Heart left ventricle (tissue), 16 donors: ENCODE measurements at places on chromosomes 4 and X. TPM values are rescaled to one million over a fixed set of nuclear protein-coding genes. Genes with fewer than 3 reads are reported as not detected.

GRCh38 chr4:101282076-101282844 lies 65.1 kb downstream of the PPP3CA start:
- H3K4me3 ChIP-seq: no peak overlapping the region
- peaks cover 18% of the 10 kb centered on the region for H3K4me1 ChIP-seq
- no peaks in the 10 kb centered on the region for H3K36me3 ChIP-seq
- no peaks in the 10 kb centered on the region for H3K27me3 ChIP-seq

DNA sequence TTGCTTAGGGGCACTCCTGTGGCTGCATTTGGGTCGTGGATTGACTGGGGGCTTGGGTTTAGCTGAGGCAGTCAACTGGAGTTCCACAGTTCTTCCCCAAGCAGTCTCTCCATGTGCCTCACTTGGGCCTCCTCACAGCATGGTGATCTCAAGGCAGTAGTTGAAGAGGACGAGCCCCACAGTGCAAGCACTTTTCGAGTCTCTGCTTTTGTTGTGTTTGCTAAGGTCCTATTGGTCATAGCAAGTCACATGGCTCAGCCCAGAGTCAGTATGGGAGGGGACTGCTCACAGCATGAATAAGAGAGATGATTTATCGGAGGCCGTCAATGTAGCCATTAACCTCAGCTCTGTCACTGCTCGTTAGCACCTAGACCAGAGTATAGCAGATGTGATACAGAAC lies 29.7 kb downstream of the BMX start:
- no peaks in the 10 kb centered on the region for H3K4me1 ChIP-seq

- H3K36me3 ChIP-seq: no peaks in the 10 kb centered on the region
- no peaks in the 10 kb centered on the region for H3K27me3 ChIP-seq
- no peak overlapping the region for H3K27ac ChIP-seq
- H3K4me1 ChIP-seq: no peaks in the 10 kb centered on the region
- no peak for DNase-seq
These were observed 109.1 kb downstream of the GPAT3 start for GRCh38 chr4:83644677-83645659.

DNA sequence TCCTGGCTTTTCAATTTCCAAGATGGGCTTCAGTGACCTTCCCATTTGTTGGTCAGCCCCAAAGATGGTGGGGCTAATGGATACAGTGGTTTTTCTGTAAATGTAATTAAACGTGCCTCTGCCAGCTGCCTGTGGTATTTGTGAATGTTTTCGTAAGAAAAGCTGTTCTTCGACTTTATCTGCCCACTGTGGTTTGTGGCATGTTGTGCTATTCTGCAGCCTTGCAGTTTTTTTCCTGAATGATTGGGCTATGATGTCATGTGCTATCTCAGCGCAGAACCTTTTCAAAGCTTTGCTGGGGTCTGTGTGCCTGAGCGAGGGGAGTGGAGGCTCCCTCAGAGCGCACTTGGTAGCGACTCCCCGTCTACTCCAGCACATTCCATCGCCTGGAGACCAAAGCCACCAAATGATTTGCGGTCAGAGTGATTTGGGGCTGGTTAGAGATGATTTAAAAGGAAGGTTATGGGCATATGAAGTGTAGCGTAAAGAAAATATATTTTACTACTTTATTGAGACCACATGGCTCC lies 137.5 kb downstream of the PALLD start:
- peak overlapping the region; percentile 61 for H3K4me3 ChIP-seq
- peaks cover 56% of the 10 kb centered on the region for H3K4me1 ChIP-seq
- no peak for DNase-seq

DNA sequence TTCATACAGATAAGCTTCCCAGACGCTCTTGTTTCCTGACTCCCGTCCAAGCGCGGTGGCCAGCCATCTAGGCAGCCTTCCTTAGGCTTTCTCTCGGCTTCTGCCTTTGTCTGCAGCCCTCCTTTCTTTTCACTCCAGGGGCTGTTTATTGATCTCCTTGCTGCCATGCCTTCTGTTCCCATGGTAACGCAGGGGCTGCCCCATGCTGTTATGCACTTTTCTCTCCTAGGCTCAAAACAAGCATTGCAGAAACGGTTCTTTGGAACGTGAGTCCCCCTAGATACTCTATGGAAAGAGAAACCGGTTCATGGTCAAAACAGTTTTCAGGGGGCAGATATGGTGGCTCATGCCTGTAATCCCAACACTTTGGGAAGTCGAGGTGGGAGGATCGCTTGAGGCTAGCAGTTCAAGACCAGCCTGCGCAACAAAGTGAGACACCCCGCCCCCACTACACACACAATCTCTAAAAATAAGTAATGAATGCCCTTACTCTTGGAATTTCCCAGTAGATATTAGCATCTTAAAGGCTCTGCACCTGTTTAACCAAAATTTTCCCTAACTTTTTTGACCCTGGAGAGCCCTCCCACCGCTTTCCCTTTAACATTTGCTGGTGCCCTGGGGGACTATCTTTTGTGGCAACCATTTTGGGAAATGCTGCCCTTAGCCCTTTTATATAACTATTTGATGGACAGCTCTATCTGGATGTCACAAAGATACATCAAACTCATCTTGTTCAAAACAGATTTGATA lies 53.9 kb upstream of the ZNF157 start:
- DNase-seq: no peak
- no peaks in the 10 kb centered on the region for H3K4me1 ChIP-seq
- H3K4me3 ChIP-seq: no peak overlapping the region
- peaks cover 9% of the 10 kb centered on the region for H3K27me3 ChIP-seq

- H3K27me3 ChIP-seq: no peaks in the 10 kb centered on the region
- no peak for DNase-seq
- H3K36me3 ChIP-seq: no peaks in the 10 kb centered on the region
- H3K4me3 ChIP-seq: no peak overlapping the region
- H3K27ac ChIP-seq: no peak overlapping the region
- no peaks in the 10 kb centered on the region for H3K4me1 ChIP-seq
These were observed 28.8 kb upstream of the PCSK1N start for GRCh38 chrX:48864210-48864609.

EXOC1L gene
- total RNA-seq: not detected

GRCh38 chr4:123555233-123555806 lies 158.7 kb downstream of the SPRY1 start:
- peak overlapping the region; percentile 5 for H3K4me3 ChIP-seq
- H3K36me3 ChIP-seq: no peaks in the 10 kb centered on the region
- DNase-seq: peak; percentile 87

FGF13 gene
- 0.83 TPM for total RNA-seq

DNA sequence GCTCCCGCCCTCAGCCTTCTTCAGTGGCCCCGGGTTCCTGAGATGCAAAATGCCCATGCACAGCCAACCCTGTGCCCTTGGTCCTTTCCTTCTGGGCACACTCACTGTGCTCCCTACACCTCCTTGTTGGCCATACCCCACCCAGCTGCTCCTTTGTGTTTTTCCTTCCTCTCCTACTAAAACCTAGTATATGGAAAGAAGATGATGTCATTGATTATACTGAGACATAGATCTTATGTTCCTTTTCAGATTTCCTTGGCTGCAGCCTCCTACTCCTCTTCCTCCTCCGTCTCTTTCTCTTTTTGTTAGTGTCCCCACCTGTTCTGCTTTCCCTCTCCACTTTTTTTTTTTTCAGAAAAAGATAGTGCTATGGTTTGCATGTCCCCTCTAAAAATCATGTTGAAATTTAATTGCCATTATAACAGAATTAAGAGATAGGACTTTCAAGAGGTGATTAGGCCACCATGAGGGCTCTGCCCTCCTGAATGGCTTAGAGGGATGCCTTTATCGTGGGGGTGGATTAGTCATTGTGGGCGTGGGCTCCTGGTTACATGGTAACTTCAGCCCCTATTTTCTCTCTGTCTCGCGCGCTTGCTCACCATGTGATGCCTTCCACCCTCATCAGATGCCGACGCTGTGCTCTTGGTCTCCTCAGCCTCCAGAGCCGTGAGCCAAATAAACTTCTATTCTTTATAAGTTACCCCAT lies 254.9 kb upstream of the GATB start:
- no peak overlapping the region for H3K27ac ChIP-seq
- no peaks in the 10 kb centered on the region for H3K4me1 ChIP-seq
- H3K27me3 ChIP-seq: no peaks in the 10 kb centered on the region
- no peak for DNase-seq
- H3K36me3 ChIP-seq: no peaks in the 10 kb centered on the region

RPS3A gene
- total RNA-seq: 1,370 TPM

DNA sequence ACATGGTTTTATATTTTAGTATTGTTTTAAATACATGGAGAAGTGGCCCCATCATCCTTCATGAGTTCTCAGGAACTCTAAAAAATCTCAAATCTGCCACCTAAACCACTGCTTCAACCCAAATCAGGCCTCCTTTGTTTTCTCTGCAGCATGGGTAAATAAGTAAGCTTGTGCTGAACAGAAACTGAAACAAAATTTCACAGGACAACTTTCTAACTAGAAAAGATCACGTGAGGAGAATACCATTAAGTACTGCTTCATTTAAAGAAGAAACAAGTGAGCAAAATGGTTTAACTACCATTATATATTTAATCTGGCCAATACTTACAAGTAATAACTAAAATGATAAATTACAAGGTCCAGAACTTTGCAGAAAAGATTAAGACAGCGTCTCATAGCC lies 2.5 kb downstream of the ARAP2 start:
- H3K4me1 ChIP-seq: no peaks in the 10 kb centered on the region
- H3K36me3 ChIP-seq: no peaks in the 10 kb centered on the region
- no peaks in the 10 kb centered on the region for H3K27me3 ChIP-seq
- no peak for DNase-seq

GRCh38 chr4:5753766-5754528 lies 42.9 kb downstream of the EVC start:
- no peak for DNase-seq
- peaks cover 59% of the 10 kb centered on the region for H3K36me3 ChIP-seq
- no peaks in the 10 kb centered on the region for H3K27me3 ChIP-seq
- H3K4me1 ChIP-seq: no peaks in the 10 kb centered on the region
- H3K27ac ChIP-seq: no peak overlapping the region
- H3K4me3 ChIP-seq: no peak overlapping the region

GNRHR gene
- total RNA-seq: not detected

- H3K36me3 ChIP-seq: no peaks in the 10 kb centered on the region
- no peak for DNase-seq
These were observed 48.8 kb upstream of the GRXCR1 start for GRCh38 chr4:42843694-42844093.

DNA sequence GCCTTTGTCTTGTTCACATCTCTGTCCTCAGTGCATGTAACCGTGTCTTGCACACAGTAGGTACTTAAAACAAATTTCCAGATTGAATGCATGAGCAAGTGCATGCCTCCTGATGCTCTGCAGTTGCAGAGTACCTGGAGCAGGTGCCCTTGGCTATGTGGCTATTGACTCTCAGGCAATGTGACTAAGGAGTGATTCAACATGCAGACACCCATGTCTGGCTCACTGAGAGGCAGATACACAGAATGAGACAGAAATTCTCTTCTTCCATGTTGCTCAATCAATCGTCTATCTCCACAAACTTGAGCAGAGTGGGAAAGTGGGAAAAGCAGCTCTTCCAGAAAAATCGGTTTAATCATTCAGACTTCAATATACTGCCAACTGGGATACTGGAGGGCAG lies 111.0 kb downstream of the CHRDL1 start:
- no peaks in the 10 kb centered on the region for H3K36me3 ChIP-seq
- H3K4me3 ChIP-seq: no peak overlapping the region
- no peaks in the 10 kb centered on the region for H3K4me1 ChIP-seq
- H3K27me3 ChIP-seq: no peaks in the 10 kb centered on the region

CETN2 gene
- 21.7 TPM for total RNA-seq

EREG gene
- total RNA-seq: 8.6 TPM

DNA sequence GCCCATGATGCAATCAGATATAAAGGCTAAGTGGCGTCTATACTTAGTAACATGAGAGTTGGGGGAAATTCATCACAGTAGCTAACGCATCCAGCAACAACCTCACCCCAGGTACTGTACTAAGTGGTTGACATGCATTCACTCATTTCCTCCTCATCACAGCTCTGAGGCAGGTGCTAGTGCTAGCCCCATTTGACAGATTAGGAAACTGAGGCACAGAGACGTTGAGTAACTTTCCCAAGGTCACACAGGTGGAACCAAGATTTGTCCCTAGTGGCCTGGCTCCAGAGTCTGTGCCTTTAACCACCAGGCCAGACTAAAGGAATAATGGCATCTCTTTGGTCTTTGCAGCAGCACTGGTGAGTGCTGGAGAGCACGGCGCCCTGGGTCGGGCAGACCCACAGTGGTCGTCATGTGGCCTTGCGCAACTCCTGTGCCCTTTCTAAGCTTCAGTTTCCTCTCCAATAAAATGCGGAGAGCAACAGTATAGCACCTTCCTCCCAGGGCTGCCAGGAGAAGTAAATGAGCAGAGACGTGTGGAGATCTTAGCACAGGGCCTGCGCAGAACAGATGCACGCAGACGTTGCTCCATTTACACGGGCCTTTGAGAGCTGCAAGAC lies 186.4 kb downstream of the BCOR start:
- peaks cover 22% of the 10 kb centered on the region for H3K4me1 ChIP-seq
- no peaks in the 10 kb centered on the region for H3K36me3 ChIP-seq
- DNase-seq: no peak
- H3K4me3 ChIP-seq: no peak overlapping the region

GRCh38 chrX:38260231-38260630 lies 39.6 kb upstream of the SRPX start:
- no peaks in the 10 kb centered on the region for H3K4me1 ChIP-seq
- no peak overlapping the region for H3K4me3 ChIP-seq
- no peak overlapping the region for H3K27ac ChIP-seq
- H3K27me3 ChIP-seq: no peaks in the 10 kb centered on the region
- H3K36me3 ChIP-seq: no peaks in the 10 kb centered on the region
- no peak for DNase-seq

DNA sequence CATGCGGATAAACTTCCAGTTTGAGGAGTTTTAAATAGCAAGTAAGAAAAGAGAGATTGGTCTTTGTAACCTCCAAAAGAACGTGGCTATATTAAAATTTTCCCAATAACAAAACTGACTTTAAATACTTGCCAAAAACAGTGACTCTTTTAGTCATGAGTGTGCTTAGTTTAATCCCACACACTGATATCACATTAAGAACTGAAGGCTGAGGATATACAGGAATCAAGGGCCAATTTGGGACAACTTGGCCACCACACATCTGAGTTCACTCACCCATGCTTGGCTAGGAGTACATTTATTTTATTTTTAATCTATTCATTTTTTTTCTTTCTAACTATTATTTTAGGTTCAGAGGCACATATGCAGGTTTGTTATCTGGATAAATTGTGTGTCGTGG lies 110.2 kb downstream of the APBB2 start:
- DNase-seq: no peak

FGD1 gene
- 5.9 TPM for total RNA-seq

DNA sequence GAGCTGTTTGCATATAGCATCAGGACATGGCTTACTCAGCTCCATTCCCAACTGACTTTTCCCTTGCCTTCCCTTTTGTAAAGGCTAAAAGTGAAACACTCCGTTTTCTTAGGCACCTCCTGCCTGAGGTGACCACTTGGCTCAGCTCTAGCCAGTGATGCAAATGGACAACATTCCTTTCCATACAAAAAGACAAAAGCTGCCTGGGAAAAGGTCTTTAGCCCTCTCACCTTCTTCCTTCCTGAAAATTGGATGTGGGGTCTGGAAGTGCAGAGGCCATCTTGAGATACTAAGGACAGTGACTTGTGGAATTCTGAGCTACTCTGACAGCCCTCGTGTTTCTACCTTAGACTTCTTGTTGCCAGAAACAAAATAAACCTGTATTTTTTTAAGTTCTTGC lies 27.7 kb upstream of the SFRP2 start:
- no peak overlapping the region for H3K4me3 ChIP-seq
- no peak for DNase-seq
- no peaks in the 10 kb centered on the region for H3K36me3 ChIP-seq
- H3K27me3 ChIP-seq: no peaks in the 10 kb centered on the region
- no peak overlapping the region for H3K27ac ChIP-seq
- no peaks in the 10 kb centered on the region for H3K4me1 ChIP-seq

- no peak overlapping the region for H3K4me3 ChIP-seq
- DNase-seq: no peak
- no peak overlapping the region for H3K27ac ChIP-seq
- peaks cover 54% of the 10 kb centered on the region for H3K27me3 ChIP-seq
- no peaks in the 10 kb centered on the region for H3K36me3 ChIP-seq
- no peaks in the 10 kb centered on the region for H3K4me1 ChIP-seq
These were observed 27.9 kb downstream of the NKX3-2 start for GRCh38 chr4:13516315-13516860.
